Activated CD4-positive, alpha-beta T cell treated with anti-CD3 and anti-CD28 coated beads, Interleukin-2, amount 50 U/mL, for 4 hours (primary cell): ENCODE measurements at places on chromosomes 1 and 21.

- DNase-seq = no peak
These were observed 137.8 kb downstream of the BARHL2 start for GRCh38 chr1:90579212-90579802.

DNA sequence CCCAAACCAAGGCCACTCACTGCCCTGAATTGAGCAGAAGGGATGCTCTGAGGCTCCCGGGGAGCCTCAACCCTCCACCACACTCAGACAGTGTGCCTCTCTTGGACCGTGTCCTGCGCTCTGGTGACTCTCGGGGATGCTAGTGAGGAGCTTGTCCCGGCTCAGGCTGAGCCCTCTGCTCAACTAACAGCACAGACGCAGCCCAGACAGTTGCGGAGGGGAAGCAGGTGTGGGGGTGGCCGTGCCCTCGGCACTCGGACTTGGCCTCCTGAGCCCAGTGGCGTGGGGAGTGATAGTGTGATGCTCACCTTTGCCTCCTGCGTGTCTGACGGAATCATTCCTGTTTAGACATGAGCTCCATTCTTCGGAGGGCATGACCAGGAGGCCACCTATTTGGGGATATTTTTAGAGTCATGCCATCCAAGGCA is 15.4 kb upstream of the SLC19A1 start:
- no peak for DNase-seq

DNA sequence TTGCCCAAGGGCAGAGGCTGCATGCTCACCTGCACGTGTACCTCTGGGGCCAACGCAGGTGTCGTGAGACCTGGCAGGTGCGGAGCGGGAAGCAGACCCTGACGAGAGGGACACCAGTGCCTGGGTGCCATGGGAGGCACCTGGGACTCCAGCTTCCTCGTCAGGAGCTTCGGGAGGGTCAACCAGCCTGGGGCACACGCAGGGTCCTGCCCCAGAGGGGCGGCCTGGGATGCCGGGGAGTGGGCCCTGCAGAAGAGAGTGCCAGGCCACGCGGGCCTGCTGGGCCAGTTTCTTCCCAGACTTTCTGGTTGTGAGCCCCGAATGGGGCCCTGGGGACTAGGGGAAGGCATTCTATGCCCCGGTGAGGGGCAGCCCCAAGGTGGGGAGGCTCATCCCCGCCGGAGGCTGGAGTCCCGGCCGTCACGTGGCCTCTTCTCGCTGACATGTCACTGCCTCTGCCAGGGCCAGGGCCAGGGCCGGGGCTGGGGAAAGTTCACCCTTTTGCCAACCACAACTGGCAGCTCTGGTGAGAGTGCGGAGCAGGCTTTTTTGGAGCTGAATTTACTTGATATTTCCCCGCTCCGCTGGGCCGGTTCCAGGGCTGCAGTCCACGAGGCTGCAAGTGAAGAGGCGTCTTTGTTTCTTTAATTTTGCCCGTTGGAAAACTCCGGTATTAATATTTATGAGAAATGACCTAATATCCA is 38.5 kb upstream of the ACTRT2 start:
- no peak for DNase-seq

DNA sequence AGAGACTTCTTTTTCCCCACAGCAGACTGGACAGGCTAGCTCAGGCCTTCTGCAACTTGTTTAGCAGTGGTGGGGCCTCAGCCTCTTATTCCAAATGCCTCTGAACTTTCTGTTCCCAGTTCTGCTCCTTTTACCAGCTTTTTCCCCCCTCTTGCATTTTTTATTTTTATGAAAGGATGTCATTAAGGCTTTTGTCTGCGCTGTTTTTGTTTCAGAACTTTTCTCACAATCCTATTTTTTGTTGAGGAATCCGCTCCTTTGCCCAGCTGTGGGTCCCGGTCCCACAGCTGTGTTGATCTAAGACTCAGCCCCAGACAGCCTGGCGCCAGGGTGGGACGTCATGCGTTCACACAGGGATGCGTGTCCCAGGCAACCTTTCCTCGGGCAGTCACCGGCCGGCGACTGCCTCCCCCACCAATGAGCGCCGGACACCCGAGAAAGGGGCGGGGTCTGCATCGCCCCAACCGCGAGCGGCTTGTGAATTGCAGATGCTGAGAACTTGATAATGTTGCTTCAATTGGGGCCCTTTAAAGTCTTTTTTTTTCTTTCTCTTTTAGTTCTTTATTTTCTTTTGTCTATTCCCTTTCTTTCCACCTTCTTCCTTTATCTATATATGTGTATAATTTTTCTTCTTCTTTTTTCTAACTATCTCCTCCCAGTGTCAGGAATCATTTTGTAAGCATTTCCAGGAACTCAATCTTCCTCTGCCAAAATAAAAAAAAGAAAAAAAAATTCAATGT is 3.0 kb upstream of the ID3 start:
- no peak for DNase-seq

DNA sequence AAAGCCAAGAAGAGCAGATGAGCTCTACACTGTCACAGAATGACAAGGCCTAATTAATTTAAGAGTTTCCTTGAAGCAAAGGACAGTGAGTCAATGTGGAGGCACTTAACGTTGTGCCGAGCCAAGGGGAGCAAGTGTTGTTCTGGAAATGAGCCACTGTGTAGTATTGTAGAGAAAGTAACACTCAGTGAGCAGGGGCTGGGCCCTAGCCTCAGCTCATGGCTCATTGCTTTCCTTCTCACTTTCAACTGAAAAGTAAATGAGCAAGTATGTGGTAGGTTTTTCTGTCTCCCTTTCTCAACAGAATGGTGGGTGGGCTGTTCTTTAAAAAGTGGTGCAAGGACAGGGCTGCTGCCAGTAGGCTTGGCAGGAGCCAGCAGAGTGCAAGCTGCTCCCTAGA is 11.8 kb upstream of the KIAA0040 start:
- DNase-seq = no peak

DNA sequence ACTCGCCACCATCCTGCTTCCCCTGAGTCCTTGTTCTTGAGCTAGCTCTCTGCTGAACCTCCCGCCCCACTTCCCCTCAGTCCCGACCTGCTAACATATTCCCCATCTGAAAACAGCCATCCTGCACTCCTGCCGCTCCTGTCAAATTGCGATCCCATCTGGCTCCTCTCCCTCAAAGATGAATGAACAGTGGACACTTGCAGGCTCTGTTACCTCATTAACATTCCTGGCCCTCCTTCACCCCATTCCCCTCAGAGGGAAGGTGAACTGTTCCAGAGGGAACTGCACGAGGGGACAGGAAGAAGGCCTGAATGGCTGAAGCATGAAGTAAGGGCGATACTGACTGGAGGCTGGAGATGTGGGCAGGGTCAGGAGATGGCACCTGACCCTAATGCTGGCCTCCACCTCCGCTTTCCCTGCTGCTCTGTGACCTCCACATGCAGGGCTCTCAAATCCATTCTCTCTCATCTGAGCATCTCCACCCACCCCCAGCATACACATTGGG is 7.4 kb upstream of the CELSR2 start:
- no peak for DNase-seq

DNA sequence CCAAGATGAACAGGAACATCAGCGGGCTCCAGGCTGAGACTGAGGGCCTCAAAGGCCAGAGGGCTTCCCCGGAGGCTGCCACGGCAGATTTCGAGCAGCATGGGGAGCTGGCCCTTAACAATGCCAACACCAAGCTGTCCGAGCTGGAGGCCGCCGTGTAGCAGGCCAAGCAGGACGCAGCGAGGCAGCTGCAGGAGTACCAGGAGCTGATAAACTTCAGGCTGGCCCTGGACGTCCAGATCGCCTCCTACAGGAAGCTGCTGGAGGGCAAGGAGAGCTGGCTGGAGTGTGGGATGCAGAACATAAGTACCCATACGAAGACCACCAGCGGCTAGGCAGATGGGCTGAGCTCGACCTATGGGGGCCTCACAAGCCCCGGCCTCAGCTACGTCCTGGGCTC is 823.4 kb upstream of the NEGR1 start:
- DNase-seq = no peak

- DNase-seq = no peak
These were observed 88.4 kb downstream of the SDCCAG8 start for GRCh38 chr1:243343970-243344937.

- DNase-seq = no peak
These were observed 184.2 kb upstream of the USP24 start for GRCh38 chr1:55399346-55399745.

DNA sequence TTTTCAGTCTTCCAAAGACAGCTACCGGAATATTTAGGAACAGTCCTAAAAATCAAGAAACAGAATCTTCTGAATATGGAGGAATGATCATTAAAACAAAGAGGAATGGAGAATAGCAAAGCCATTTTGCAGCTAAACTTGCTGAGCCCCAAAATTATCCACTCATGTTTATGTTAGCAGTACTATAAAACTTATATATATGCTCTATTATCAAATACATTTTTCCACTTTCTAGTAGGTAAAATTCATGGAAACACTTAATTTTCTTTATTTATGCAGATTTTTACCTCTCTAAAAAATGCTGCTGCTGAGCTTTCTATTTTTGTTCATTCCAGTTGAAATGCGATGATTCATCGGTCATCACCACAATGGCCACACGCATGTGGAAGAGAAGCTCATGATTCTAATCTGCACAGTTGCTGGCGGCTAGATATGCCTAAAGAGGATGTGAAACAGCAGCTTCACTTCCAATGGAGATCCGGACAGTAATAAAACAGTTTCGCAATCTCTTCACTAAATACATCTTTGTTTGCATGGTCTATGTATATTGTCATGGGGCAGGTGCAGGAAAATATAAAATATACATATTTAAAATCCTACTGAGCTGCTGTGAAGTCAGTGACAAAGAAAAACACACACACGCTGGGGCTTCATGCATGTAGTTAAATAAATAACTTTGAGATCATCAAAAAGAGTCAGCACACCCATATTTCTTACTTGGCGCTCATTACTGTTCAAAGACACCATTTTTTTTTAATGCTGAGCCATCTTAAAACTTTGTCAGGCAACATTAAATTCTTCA is 292.2 kb downstream of the SMYD3 start:
- no peak for DNase-seq
